ENCODE measurements at places on chromosomes 1 and 21.

DNA sequence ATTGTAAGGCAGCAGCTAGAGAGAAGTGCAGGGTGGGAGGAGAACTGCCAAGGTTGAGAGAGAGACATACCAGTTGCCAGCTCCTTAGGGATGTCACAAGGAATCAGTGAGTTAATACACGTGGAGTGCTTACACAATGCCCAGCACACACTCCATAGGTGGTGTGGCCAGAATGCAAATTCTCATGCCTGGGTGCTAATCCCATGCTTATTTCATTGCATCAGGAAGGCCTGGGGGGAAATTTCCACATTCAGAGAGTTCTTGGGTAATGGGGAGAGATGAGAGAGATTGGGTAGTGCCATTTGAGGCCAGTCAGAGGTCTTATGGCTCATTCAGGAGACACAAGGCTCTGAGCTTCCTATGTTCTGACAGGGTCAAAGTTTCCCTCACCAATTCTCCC lies 38.7 kb downstream of the GJA5 start:
- DNase-seq = no peak

GRCh38 chr1:94068999-94069918 lies 51.7 kb downstream of the ABCA4 start:
- DNase-seq = no peak

- no peak for DNase-seq
These were observed 80.0 kb downstream of the S1PR1 start for GRCh38 chr1:101316799-101317198.

GRCh38 chr1:64199154-64199553 lies 4.3 kb upstream of the UBE2U start:
- no peak for DNase-seq

- no peak for DNase-seq
These were observed 19.5 kb downstream of the DNAJC8 start for GRCh38 chr1:28213315-28213714.

DNA sequence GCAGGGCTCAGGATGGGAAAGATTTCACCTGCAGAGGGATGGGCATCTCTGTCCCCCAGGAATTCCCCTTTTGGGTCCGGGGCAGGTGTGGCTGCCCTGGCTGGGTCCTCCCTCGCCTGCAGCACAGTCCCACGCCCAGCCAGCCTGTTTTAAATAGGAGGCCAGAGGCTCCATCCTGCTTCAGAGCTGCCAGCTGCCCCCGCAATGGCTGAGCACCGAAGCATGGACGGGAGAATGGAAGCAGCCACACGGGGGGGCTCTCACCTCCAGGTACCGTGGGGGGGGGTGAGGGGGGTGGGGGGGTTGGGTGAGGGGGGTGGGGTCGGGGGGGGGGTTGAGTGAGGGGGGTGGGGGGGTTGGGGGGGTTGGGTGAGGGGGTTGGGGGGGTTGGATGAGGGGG lies 3.6 kb downstream of the SCNN1D start:
- DNase-seq = no peak

GRCh38 chr1:118184739-118185083 lies 317 bp downstream of the SPAG17 start:
- no peak for DNase-seq

GRCh38 chr1:165011991-165012531 lies 344.5 kb downstream of the LMX1A start:
- no peak for DNase-seq

- no peak for DNase-seq
These were observed 61.4 kb downstream of the FASLG start for GRCh38 chr1:172720339-172720738.

GRCh38 chr1:196063952-196064351 lies 544.3 kb downstream of the KCNT2 start:
- no peak for DNase-seq

- DNase-seq = peak; percentile 93
These were observed 5.5 kb downstream of the TNFRSF25 start for GRCh38 chr1:6460301-6461050.

DNA sequence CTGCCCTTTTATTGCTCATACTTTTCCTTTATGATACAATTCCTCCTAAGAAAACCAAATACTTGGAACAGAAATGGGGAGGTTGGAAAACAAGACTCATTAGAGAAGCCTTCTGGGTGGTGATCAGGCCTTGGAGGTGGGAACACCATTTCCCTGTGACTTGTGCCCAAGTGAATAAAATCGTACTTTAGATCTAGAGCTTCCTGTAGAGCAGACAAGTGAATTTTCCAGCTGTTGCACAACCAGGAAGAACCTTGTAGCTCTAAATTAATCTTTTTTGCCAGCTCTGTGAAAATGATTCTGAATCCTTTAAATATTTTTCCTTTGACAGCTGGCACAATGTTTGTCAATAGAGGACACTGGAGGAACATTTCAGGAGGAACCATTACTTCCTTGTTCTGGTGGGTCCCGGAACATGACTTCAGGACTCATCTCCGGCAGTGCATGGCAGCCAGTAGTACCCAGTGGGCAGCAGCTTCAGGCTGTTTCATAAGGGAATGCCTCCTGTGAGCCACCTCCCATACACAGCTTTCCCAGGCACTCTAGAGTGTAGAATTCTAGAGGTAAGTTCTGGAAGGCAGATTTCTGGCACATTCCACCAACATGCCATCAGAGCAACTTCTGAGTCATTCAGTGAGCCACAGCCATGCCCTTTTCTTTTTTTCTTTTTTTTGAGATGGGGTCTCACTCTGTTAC lies 5.5 kb upstream of the SNAPIN start:
- DNase-seq = no peak

- DNase-seq = no peak
These were observed 106.0 kb downstream of the RAVER2 start for GRCh38 chr1:64850846-64851245.

DNA sequence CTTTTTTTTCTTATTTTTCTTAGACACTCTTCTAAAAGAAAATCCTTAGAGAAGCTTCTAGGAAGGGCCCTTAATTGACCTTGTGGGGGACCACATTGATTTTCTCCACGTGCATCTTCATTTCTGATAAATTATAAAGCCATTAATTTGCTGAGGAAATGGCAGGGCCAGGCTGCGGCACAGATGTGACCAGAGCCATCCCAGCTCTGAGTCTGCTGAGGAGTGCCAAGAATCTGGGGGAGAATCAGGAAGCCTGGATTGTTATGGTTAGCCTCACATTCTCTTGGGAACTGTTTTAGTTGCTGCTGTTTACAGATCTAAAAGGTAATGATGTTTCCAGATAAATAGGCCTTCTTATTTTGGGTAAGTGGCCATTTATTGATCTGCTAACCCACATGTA lies 16.2 kb downstream of the PROX1 start:
- DNase-seq = no peak

DNA sequence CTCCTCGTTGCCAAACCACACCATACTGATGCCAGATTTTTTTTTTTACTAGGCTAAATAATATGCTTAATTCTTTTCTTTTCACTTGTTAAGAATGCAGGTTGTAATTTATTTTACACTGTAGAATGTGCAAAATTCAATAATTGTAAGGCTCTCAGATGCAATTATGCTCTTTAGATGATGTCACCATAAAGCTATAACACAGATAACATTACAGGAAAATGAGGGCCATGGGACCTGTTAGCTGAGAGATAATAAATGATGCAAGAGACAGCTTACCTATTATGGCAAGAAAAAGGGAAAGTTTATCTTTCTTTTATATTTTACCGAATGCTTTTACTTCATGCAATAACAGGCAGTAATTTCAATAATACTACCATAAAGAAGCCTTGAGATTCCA lies 35.4 kb downstream of the CHRM3 start:
- no peak for DNase-seq

DNA sequence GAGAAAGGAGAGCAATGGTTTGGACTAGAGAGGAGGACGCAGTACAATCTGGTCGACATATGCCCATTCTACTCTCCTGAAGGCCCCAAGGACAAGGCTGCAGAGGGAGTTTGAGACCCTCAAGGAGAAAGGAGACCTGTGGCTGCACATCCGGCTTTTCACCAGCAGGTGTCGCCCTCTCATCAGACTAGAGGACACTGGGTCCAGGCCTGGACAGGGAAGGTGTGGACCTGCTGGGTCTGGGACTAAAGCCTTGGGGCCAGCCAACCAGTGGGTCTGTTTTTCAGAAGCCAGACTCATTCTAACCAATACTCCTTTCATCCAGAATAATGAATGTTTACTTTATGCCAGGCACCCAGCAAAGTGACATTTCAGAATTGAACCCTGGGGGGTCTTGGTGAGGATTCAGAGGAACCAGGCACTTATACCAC lies 5.0 kb downstream of the SRARP start:
- peak; percentile 76 for DNase-seq

- no peak for DNase-seq
These were observed 112.8 kb downstream of the RIPK4 start for GRCh38 chr21:41653954-41654491.

- no peak for DNase-seq
These were observed 2.2 kb downstream of the CRYBG2 start for GRCh38 chr1:26351590-26352337.

DNA sequence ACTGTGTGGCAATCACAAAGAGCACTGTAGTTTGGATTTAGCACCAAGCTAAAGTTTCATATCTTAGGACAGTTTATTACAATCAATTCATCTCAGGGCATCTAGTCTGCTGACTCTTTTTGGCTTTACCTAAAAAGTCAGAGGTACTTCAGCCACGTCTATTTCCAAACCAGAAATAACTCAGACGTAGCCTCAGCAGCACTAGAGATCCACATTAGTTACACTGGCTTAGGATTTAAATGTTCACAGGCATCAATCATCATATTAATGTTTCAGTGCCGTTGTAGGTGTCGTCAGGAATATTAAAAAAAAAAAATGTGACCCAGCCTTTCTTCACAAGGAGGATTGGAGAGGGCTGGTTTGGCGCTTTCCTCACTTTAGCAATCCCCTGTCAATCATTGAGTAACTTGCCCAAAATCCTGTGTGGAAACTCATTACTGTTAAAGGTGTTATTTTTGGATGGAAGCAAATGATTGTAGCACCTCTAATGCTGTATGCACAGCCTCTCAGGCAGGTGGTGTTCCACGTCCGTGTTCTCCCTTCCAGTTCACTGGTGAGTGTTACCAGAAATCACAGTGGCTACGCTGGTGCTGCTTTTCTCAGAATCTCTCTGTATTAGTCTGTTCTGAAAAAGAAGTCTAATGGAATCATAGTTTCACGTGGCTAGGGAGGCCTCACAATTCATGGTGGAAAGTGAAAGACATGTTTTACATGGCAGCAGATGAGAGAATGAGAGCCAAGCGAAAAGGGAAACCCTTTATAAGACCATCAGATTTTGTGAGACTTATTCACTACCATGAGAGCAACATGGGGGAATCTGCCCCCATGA lies 45.4 kb downstream of the NEK7 start:
- no peak for DNase-seq

DNA sequence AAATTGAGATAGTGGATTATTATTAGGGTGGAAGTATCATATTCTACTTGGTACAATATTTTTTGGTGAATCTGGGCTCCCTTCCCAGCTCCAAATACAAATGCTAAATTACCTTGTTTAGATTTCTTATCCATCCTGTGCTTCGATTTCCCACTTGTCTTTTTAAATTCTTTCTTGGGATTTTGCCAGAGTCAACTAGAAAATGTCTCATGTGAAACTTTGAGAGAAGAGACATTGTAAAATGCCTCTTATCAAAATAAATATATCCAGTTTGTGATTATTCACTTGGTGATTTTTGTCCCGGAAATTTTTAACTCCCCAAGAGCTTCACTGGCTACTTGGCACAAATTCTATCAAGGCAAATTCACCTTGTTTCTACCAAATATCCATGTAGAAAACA lies 202.0 kb downstream of the FMN2 start:
- no peak for DNase-seq
